ENCODE measurements at places on chromosomes 2 and 18.

DNA sequence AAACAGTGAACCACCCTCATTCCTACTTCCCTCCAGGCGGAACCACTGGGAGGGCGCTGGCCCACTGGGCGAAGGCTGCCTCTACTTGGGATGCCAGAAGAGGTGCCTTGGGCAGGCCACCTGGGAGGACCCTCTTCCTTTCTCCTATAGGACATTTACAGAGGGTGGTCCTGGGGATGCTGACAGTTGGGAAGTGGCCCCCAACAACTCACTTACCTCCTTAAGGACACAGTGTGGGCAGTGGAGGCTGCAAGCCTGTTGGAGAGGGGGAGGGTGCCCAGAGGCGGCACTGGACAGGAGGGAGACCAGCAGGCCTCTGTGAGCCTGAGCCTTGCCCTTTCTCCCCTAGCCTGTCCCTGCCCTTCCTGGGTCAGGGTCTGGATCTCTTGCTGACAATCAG, 346.4 kb upstream of the HS6ST1 start:
- DNase-seq = no peak

DNA sequence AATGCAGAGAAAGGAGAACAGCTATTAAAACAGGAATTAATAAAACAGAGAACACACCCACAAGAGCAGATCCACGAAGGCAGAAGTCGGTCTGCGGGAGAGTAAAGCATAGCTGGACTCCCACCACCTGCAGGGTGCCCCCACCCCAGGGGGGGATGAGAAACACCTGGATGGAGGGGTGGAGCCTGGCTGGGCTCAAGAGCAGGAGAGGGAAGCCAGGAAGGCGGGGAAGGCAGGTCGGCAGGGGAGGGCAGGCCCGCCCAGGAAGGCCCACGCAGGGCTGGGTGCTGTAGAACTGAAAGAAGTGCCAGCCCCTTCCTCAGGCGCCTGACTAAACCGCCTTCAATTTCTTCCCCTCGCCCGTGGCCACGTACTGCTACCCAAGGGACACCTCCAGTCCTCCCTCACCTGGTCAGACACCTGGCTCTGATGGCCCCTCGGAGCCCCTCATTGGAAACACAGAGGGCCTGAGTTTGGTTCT, 175.4 kb downstream of the HDAC4 start:
- no peak for DNase-seq

DNA sequence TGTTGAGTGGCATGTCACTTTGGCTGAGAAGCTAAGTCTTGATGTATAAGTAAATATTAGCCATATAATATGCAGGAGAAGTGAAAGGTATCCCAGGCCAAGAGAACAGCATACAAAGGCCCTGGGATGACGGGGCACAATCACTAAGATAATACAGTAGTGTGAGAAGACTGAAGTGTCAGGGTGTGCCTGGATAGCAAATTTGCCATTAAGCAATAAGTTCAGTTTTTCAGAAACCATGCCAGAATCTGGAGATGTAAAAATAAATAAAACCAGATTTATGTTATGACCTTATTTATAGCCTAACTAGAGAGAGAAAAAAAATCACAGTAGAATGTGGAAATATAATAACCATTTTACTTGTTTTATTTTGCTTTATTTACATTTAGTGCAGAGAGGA, 1858.7 kb upstream of the CELF4 start:
- no peak for DNase-seq

DNA sequence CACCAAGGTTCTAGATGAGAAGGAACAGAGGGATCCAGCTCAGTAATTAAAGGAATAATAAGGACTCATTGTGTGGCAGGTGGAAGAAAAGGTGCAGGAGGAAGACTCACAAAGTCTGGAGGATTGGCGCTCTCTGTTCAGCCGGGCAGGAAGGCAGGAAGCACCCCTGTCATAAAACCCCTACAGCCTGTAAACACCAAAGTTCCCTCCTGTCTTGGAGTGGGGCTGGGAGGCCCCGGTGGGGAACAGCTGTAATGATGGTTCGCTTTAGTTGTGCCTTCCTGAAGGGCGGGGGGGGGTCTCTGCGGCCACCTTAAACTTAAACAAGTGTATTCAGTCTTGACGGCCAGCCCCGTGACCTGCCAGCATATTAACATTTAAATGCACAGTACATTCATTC, 84.3 kb downstream of the GBX2 start:
- no peak for DNase-seq

DNA sequence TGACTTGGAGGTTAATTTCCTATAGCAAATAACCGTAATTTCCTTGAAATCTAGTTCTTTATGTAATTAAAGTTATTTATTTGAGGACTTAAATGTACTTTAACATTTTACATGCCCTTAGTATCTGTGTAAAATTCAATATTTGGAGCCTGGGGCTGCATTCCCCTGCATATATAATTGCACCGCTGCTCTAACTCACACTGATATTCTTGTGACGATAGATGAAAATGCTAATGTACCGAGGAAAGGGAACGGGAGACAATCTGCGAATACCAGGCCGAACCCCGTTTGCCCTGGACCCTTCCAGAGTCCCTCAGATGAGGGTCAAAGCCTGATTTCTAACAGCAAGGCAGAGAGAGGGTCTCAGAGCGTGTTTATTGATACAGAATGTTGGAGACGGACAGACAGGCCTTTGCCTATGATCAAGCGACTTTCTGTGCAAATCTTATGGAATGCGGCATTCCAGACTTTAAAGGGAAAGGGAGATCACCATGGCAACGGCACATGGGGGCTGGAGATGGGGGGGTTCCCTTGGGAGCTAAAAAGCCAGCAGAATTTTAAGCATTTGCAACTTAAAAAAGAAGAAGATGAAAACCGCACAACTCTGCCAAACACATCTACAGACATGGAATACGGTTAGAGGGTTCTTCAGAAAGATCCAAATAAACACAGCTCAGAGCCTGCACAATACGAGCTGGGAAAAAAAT, 57.6 kb upstream of the TWIST2 start:
- no peak for DNase-seq

DNA sequence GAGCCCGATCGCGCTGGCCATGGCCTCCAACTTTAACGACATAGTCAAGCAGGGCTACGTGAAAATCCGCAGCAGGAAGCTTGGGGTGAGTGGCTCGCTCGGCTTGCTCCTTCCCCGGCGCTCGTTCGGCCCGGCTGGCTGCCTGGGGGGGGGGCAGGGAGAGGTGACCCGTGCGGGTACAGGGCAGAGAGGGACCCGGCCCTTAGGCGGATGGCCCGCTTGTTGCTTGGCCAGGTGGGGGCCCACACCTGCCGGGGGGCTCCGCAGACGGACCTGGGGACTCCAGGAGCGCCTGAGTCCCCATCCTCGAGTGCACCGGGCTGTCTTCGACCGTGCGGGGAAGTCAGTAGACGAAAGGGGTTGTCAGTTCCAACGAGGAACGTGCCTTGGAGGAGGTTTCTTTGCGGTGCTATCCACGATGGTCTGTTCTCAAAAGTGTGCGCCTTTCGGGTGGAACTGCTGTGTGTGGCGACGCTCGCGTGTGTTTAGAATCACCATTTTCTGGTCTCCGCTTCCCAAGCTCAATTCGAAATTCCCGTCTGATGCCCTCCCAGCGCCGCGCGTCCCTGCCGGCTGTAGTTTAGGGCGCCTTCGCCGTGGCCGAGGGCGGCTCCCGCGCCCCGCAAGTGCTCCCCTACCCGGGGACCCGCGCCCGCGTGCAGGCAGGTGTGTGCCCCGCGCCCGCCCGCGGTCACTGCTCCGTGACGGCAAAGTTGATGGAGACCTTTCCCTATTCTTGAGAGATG, 711 bp downstream of the DOK6 start:
- peak; percentile 41 for DNase-seq

Data from muscle of arm (tissue), 14 donors.